PC-3 (cell line): ENCODE measurements at places on chromosomes 2 and 18. TPM values are rescaled to one million over a fixed set of nuclear protein-coding genes. Genes with fewer than 3 reads are reported as not detected.

Gene SERPINB4
- 0.40 TPM in 1 of 2 replicates, not detected in the other for total RNA-seq

DNA sequence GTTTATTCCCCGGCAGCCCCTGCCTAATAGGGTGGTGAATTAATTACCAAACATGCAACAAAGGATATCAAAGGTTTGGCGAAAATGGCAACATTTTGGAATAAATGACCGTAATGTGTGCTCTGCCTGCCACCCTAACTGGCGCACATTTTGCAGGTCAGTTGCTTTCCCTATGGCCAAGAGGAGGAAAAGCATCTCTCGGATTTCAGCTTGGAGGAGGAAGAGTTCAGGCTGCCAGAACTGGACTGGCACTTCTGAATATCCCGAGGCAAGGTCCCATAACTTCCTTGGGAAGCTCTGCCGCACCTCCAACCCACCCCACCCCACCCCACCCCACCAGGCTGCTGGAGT is 37.1 kb downstream of the SLC25A52 start:
- no peaks in the 10 kb centered on the region for H3K27me3 ChIP-seq
- DNase-seq: peak; percentile 2
- H3K4me1 ChIP-seq: no peaks in the 10 kb centered on the region
- H3K4me3 ChIP-seq: peak overlapping the region; percentile 65
- H3K36me3 ChIP-seq: no peaks in the 10 kb centered on the region; the same call in 1 of the 2 replicates

Gene LYPD1
- 16.1 and 18.7 TPM in 2 replicates for total RNA-seq

- no peak overlapping the region for H3K4me3 ChIP-seq
- no peaks in the 10 kb centered on the region for H3K27me3 ChIP-seq
- H3K4me1 ChIP-seq: peaks cover 41% of the 10 kb centered on the region
Measured at GRCh38 chr2:33020883-33021282, 74.1 kb downstream of the LTBP1 start.

- H3K36me3 ChIP-seq: no peaks in the 10 kb centered on the region
- DNase-seq: no peak
- H3K4me1 ChIP-seq: no peaks in the 10 kb centered on the region
- H3K27ac ChIP-seq: no peak overlapping the region
Measured at GRCh38 chr18:6939972-6940371, 177.6 kb downstream of the LAMA1 start.

Gene ATOH8
- 0.04 TPM in 1 of 2 replicates, not detected in the other for total RNA-seq
